ENCODE measurements at places on chromosomes 6 and 20.

GRCh38 chr6:424741-425417, 33.3 kb downstream of the IRF4 start:
- no peak for DNase-seq

DNA sequence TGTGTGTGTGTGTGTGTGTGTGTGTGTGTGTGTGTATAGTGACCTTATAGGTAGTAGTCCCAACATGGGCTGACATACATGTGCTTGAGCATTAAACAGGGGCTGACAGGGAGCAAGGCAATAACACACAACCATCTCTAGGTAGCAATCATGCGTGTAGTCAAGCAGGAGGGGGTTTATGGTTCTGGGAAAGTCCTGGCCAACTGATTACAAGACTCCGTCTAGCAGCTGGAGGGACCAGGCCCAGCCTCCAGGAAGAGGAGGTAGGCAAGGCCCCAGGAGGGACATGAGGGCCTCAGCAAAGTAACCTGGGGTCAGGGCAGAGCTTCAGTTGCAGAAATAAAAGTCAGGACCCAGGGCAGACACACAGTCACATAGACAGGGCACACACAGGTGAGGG, 60.6 kb upstream of the E2F3 start:
- no peak for DNase-seq

GRCh38 chr6:47524136-47524845, 46.7 kb downstream of the CD2AP start:
- DNase-seq = no peak

DNA sequence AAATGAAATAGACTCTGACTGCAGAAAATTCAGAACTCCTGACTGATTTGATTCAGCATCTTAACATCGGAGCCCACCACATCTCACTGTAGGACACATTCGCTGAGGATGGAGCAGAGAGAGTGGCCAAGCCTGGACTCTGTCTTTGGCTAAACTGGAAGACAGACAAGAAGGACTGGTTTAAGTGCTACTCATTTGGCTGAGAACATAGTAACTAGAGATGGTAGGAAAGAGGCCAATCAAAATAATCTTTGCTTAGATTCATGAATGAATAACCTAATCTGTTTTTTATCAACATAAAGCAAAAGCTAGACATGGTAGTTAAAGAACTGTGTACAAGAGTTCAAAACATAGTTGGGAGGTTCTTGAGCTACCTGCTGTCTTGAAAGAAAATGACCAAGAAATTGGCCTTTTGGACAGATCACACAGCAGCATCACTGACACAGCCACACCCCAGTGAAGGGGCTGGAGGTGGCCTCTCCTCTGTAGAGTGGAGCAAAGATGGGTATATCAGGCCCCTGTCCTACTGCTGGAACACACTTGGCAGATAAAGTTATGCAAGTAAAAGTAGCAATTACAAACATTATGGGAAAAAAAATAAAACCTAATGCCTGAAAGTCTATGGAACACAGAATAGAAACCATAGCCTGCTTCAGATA, 87.1 kb upstream of the NT5E start:
- DNase-seq = no peak

DNA sequence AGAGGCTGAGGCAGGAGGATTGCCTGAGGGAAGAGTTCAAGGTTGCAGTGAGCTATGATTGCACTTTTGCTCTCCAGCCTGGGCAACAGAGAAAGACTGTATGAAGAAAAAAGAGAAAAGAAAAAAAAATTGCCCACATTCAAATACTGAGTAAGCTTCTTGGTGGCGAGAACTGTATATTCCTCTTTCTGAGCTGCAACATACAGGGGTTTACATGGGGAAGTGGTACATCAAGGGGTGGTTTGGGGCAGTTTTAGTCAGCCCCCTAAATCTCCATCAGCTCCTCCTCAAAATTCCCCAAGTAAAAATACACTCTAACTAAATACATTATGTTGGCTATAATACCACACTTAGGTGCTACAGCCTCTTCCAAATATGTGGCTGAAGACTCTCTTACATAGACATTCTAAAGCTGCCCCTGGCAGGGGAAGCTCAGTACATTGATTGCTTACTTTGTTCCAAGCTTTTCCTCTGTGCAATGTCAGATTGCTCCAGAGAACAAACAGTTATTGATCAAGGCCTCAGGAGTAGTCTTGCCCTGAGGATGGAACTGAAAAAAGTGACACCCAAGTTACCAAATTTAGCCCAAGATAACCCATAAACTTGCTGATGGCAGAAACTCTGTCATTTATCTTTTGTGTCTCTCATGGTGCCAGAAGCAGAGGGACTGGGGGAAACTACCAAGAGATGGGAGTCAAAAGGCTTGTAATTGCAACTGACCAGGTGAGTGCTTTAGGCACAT, 107.4 kb upstream of the RIPOR2 start:
- no peak for DNase-seq

DNA sequence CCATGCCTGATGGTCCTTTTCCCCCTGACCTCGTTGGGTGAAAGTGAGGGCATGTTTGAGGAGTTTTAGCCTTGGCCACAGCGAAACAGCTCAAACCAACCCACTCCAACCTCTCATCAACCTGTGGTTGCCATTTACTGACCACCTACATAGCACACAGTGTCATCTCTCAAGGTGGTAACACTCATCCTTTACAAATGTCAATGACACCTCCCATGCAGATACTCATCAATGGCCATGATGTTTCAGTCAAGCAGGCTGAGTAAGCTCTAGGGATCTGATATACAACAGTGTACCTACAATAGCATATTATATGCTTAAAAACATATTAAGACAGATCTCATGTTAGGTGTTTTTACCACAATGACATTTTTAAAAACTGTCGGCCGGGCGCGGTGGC, 9.3 kb downstream of the RRAGD start:
- DNase-seq = no peak

- no peak for DNase-seq
These were observed 5.1 kb upstream of the TFAP2A start for GRCh38 chr6:10419749-10420545.

- DNase-seq = no peak
These were observed 2.0 kb downstream of the FIG4 start for GRCh38 chr6:109693111-109693510.

DNA sequence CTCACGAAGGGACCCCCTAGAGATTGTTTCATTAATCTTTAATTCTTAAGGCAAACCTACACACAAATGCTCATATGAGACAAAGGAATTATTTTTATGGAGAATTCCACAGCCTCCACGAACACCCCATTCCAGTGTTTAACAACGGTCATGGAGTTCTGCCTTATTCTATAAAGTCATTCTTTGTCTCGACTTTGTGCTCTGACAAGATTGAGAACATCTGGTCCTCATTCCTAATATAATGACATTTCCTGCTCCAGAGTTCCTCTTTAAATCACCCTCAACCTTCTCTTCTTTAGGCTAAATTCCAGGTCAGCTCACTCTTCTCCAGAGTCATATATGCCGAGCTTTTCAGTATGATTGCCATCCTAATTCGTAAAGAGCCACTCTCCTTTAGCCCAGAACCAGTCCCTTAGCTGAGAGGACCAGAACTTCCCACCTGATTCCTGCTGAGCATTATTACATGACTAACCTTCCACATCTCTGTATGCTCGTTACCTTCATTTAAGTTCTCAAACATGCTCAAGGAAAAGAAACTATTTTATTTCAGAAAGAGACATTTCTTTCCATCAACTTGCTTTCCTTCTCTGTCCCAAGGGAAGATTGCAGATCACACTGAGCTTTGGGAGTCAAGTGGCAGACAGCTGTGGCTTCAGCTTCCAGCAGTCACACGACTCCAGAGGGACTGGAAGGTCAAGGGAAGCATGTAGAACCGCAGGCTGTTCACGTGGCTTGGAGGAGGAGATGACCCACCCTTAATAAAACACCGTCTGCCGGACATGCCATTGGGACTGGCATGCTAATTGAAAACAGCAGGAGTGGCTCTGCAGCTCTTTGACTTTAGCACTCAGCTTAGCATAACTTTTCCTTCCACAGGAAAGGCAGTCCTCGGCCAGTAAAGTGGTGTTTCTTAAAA, 467.1 kb upstream of the HSF2 start:
- DNase-seq = no peak

- DNase-seq = no peak
These were observed 101.7 kb upstream of the SMLR1 start for GRCh38 chr6:130725551-130725950.
